ENCODE measurements at places on chromosomes 3 and 15. TPM values are rescaled to one million over a fixed set of nuclear protein-coding genes. Genes with fewer than 3 reads are reported as not detected.

Gene SERP1
- 91.7 TPM for total RNA-seq

GRCh38 chr15:70853318-70853972 lies 512 bp downstream of the LARP6 start:
- H3K4me3 ChIP-seq = no peak overlapping the region
- H3K36me3 ChIP-seq = no peaks in the 10 kb centered on the region
- peaks cover 70% of the 10 kb centered on the region for H3K27me3 ChIP-seq

Gene NCKIPSD
- 49.8 TPM for total RNA-seq

GRCh38 chr3:150681057-150681456 lies 22.7 kb downstream of the ERICH6 start:
- H3K4me1 ChIP-seq = peaks cover 21% of the 10 kb centered on the region
- no peak for DNase-seq
- H3K4me3 ChIP-seq = peak overlapping the region; percentile 15
- peak overlapping the region; percentile 48 for H3K27ac ChIP-seq

Gene CTXN2
- total RNA-seq = 0.05 TPM

- no peak overlapping the region for H3K4me3 ChIP-seq
- H3K27me3 ChIP-seq = no peaks in the 10 kb centered on the region
- H3K27ac ChIP-seq = peak overlapping the region; percentile 64
- DNase-seq = no peak
- peaks cover 40% of the 10 kb centered on the region for H3K36me3 ChIP-seq
These were observed 37.8 kb upstream of the IL20RB start for GRCh38 chr3:136919799-136920580.

GRCh38 chr15:76198456-76199105 lies 112.7 kb downstream of the ETFA start:
- H3K27me3 ChIP-seq = peaks cover 2% of the 10 kb centered on the region
- no peaks in the 10 kb centered on the region for H3K36me3 ChIP-seq
- H3K27ac ChIP-seq = no peak overlapping the region
- no peaks in the 10 kb centered on the region for H3K4me1 ChIP-seq
- no peak for DNase-seq
- no peak overlapping the region for H3K4me3 ChIP-seq

- DNase-seq = no peak
- H3K4me1 ChIP-seq = peaks cover 4% of the 10 kb centered on the region
- peaks cover 67% of the 10 kb centered on the region for H3K36me3 ChIP-seq
- no peak overlapping the region for H3K27ac ChIP-seq
These were observed 6.4 kb downstream of the CDAN1 start for GRCh38 chr15:42730536-42730935.

Gene FAM131A
- 13.9 TPM for total RNA-seq

Gene MKRN3
- total RNA-seq = 1.0 TPM

GRCh38 chr3:183868796-183869195 lies 15.9 kb downstream of the PARL start:
- H3K27ac ChIP-seq = no peak overlapping the region
- no peaks in the 10 kb centered on the region for H3K27me3 ChIP-seq
- H3K36me3 ChIP-seq = peaks cover 29% of the 10 kb centered on the region
- DNase-seq = no peak
- no peak overlapping the region for H3K4me3 ChIP-seq

DNA sequence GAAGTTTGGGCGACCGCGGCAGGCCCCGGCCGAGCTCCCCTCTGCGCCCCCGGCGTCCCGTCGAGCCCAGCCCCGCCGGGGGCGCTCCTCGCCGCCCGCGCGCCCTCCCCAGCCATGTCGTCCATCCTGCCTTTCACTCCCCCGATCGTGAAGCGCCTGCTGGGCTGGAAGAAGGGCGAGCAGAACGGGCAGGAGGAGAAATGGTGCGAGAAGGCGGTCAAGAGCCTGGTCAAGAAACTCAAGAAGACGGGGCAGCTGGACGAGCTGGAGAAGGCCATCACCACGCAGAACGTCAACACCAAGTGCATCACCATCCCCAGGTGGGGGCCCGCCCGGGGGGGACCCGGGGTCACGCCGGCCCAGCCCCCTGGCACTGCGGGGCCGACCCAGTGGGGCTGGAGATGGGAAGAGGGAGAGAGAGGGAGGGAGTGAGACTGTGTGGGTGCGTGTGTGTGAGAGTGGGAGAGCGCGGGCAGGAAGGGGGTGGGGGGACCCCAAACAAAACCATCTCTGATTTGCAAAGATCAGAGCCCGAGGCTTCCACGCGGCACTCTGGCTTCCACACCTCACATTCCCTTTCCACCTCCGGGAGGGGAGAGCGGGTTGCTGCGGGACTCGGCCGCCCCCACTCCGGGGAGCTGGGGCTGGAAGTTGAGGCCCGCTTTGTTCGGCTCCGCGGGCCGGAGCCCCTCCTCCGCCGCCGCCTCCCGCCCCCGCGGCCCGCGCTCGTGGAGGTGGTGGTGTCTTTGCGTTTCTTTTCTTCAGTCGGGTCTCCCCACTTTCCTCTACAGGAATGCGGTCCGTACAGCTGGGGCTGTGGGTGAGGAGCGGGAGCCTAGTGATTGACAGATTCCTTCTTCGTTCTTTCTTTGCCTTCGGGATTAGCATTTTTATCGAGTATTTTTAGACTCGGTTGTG lies 898 bp downstream of the SMAD3 start:
- H3K36me3 ChIP-seq = peaks cover 23% of the 10 kb centered on the region
- DNase-seq = no peak
- H3K4me1 ChIP-seq = peaks cover 55% of the 10 kb centered on the region
- peak overlapping the region; percentile 87 for H3K27ac ChIP-seq

DNA sequence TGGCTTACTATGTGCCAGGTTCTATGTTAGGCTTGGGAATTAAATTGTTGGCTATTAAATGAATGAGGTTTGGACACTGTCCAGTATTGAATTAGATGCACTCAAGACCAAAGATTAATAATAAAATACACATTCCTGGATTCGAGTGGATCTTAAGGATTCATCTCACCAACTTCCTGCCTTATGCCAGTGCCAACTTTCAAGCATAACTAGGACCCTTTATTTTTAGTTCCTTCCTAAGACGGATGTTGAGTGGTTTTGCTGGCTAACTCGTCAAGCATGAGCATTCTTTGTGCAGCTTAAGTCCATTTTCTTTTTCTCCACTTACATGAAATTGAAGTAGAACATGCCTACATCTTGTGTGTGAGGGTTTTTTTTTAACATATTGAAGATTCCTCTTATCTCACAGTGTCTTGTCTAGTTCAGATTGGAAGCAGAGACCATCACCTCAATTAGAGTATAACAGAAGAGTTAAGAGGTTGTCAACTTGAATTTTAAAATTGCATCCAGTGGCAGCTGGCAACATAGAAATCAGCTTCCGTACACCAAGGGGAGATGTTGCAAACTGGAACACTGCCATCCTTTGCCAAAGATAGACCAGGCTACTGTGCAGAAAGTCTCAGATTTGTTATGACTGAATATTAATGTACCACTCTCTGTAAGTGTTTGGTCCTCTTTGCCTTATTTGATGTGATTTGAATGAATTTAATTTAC lies 106.3 kb upstream of the BFSP2 start:
- H3K27ac ChIP-seq = no peak overlapping the region
- peaks cover 2% of the 10 kb centered on the region for H3K27me3 ChIP-seq
- H3K36me3 ChIP-seq = no peaks in the 10 kb centered on the region

Gene PLSCR4
- not detected for total RNA-seq

Gene MESP2
- total RNA-seq = 0.41 TPM

GRCh38 chr15:50116477-50116876 lies 2.6 kb downstream of the ATP8B4 start:
- peak overlapping the region; percentile 80 for H3K4me3 ChIP-seq
- peaks cover 60% of the 10 kb centered on the region for H3K4me1 ChIP-seq
- no peaks in the 10 kb centered on the region for H3K27me3 ChIP-seq
- H3K36me3 ChIP-seq = peaks cover 57% of the 10 kb centered on the region
- no peak for DNase-seq
- peak overlapping the region; percentile 75 for H3K27ac ChIP-seq
